ENCODE measurements at places on chromosomes 11 and 22.
A peak's percentile ranks its signal among the peaks of the same experiment; 100 is the strongest.

DNA sequence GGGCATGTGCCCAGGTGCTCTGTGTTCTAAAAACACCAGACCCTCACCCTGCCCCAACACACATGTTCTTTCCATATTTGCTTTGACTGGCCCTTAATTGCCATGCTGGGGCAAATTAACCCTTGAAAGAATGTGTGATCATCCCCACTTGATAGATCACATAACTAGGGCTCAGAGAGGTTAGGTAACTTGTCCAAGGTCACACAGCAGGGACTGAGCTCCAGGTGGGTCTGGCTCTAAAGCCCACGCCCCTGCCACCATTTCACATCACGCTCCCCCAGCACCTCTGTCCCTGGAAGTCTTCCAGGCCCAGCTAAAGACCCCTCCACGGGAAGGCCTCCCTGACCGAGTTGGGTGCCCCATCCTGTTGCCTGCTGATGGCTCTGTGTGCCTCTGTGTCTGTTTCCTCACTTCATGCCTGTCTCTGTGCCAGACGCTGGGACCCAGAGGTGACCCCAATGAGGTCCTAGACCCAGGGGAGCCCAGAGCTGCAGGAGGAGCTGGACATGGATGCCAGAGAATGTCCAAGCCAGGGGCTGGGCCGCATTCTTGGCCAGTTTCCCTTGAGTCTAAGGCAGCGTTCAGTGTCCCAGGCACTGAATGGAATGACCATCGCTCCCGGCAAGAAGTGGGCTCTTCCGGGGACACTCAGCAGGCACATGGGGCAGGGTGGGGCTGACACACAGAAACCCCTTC is 79.7 kb downstream of the MYO7A start:
- no peak for DNase-seq

- DNase-seq: peak; percentile 80
Observed at GRCh38 chr22:34414467-34415440, 494.5 kb upstream of the LARGE1 start.

GRCh38 chr11:43718373-43718772 is 37.8 kb downstream of the HSD17B12 start:
- DNase-seq: no peak

DNA sequence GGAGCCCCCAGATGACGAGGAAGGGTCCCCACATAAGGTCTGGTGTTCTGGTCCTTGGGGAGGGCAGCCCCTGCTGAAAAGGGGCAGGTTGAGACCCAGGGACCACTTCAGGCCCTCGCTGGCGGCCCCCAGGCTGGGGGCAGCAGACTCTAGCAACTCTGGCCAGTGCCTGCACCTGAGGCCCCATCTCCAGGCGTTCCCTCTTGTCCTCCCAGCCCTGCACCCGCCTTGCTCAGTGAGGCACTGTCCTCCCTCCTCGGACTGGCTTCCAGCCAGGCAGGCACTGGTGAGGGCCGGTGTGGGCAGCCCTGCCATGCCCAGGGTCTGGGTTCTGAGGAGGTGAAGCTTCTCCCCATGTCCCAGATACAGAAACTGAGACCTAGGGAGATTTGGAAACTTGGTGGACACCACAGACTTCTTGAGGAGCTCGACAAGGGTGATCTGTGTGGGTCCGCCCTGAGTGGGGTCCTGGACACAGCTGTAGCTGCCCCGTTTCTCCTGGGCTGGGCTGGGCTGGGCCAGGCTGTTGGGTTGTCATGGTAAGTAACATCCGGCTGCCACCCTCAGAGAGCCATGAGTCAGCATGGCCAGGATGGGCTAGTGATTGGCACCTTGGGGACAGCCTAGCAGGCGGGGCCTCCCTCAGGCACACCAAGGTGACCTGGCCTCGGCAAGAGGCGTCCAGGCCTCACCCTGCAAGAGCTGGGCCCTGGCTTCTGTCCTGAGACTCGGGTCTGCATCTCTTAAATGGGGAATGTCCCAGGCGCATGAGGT is 11.1 kb upstream of the PHLDA2 start:
- no peak for DNase-seq

- no peak for DNase-seq
Observed at GRCh38 chr22:30947173-30947815, 21.3 kb downstream of the MORC2 start.
